ENCODE measurements at places on chromosomes 1 and 21.

DNA sequence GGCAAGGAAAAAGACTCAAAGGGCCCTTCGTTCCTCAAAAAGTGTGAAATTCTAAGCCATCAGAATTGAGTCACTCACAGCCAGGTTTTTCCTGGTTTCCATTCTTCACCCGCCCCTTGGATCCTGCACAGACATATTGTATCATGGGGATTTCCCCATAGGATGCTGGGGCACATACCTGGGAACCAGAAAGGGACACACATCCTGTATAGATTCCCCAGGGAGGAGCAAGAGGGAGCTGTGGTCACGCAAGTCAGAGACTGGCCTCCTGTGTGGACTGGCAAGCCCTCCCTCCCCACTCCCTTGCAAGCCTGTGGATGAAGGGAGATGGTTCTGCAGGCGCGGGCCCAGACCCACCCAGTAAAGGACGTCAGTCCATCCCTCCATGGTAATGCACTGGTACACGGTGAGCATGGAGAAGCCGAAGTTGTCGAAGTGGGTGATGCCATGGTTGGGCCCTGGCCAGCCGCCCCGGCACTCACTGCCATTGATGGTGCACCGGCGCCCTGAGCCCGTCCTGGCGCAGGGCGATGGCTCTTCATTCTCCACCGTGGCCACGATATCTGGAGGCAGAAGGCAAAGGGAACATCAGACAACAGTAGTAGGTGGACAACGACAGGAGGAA, 23.2 kb downstream of the CACNA1S start:
- DNase-seq = no peak

DNA sequence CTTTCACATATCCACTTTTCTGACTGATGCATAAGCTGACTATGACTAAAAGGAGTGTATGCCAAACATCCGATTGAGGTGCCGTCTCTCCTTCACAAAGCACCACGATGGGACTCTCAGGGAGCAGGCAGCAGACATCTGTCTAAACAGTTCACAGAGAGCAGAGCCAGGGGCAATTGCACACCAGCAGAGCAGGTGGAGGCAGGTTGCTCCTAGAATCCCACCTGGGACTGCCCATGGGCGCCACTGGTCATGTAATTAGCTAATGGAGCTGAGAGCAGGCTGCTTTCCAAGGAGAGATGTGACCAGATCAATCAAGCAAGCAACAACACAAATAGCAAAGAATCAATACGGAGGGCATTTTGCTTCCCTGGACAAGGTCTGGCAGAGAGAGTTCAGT, 30.5 kb upstream of the COA6 start:
- DNase-seq = no peak

GRCh38 chr1:223143537-223144248, 645 bp upstream of the TLR5 start:
- no peak for DNase-seq

DNA sequence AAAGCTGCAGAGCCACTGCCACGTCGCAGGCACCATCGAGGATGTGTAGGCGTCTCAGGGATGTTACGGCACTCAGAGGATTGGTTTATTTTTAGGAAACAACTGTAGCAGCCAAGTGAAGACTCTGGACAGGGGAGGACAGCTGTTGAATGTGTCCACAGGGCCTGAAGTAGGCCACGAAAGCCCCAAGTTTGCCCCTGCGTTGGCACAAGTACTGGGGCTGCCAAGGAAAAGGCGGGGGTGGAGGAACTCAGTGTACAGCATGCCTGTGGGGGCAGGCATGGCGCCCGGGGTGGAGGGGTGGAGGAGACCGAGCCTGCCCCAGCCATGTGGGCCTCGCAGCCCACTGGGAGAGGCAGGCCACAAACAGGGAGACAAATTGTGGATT, 89.7 kb downstream of the ADARB1 start:
- DNase-seq = no peak

DNA sequence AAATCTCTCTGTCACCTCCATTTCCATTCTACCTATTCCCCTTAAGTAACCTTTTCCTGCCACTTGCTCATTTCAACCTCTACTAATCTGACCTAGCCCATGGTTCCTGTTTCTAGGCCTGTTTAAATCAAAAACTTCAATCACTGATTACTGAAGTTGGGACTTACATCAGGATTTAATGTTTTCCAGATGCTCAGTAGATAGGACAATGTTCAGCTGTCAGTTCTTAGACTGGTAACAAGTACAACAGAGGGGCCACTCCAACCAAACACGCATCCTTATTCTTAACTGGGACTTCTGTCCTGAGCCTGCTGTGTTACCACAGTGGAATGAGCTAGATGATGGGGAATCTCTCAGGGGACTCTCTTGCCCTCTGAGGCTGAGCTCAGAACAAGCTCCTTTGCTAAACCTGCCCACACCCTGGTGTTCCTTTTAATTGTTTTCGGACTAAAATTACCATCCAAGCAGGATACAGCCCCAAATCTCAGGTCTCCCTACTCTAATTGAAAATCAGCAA, 974.6 kb downstream of the TTLL7 start:
- no peak for DNase-seq

- DNase-seq = peak; percentile 61
These were observed 46.3 kb upstream of the TNFSF18 start for GRCh38 chr1:173097001-173097400.

DNA sequence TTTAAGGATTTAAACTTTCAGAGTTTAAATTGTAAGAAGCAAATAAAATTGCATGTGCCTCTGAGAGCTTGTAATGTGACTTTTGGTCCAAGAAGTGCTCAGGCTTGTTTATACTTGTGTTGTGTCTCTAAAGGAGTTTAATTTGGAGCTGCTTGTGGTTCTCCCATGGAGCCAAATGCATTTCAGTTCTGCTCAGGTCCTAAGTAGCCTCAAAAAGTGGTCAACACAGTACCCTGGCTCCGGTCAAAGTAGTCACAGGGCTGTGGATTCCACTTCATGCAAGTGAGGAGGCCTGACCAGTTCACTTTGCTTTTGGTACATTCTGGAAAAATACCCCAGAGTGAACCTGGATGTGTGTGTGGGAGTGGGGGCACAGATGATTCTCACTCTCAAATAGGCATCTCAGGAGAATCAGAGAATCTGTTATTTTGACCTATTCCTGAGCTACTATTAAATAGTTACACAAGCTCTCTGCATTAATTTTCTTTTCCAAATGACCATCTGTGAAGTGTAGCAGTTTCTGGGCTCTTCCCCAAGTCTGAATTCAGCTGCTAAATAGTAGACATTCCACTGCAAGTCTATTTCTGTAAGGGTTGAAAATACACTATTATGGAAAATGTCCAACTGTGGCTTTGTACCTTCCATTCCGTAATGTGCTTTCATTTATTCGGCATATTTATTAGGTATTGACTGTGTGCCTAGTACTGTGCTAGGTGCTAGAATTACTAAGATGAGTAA, 31.7 kb upstream of the AGO1 start:
- peak; percentile 41 for DNase-seq

- DNase-seq = no peak
These were observed 43.5 kb downstream of the WDR4 start for GRCh38 chr21:42835611-42836401.

GRCh38 chr21:24025101-24025500, 1582.2 kb downstream of the MRPL39 start:
- peak; percentile 1 for DNase-seq

- no peak for DNase-seq
These were observed 138.8 kb upstream of the ARHGEF16 start for GRCh38 chr1:3315399-3316339.

All from fibroblast of skin of right biceps (primary cell).